Fibroblast of skin of right quadriceps (primary cell): ENCODE measurements at places on chromosomes 12 and 14.

DNA sequence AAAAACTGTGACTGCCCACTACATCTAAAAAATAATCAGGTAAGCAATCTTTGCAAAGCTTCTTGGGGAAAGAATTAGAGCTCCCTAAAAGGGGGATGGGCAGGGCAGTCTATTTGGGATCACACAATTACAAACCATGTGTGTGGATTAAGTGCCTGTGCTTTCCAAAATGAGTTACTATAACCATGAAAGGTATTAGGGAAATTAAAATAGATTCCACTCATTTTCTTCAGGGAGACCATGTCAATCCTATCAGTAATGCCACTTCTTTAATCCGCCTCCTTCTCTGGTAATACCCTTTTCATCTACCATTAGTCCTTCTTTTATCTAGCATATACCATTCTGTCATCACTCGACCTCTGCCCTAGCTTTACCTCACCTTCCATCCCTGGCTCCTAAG is 53.7 kb downstream of the PAWR start:
- DNase-seq: no peak

GRCh38 chr12:72465940-72466630 is 193.9 kb downstream of the TRHDE start:
- DNase-seq: no peak

- peak; percentile 65 for DNase-seq
Measured at GRCh38 chr12:60194678-60195077, 598.8 kb downstream of the SLC16A7 start.

GRCh38 chr14:80606347-80606772 is 335.2 kb downstream of the CEP128 start:
- no peak for DNase-seq

- DNase-seq: peak; percentile 8
Measured at GRCh38 chr12:97148941-97149559, 242.0 kb downstream of the NEDD1 start.

DNA sequence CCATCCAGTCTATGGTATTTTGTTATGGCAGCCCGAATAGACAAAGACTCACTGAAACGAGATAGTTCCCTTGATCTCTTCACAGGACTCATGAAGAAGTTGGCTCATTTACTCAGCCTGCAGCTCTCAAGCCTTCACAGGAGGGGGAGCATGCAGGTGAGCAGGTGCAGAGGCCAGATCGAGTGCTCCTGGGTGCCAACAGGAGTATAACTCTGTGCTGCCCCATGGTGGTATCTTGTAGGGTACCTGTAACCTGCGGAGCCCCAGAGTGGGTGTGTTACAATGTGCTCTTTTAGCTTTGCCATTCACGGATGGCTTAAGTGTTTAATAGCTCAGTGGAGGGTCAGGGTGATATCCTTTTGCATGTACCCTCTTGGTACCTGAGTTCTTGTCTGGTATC is 159.5 kb downstream of the METTL25 start:
- DNase-seq: no peak

GRCh38 chr14:99729991-99730875 is 46.1 kb downstream of the CYP46A1 start:
- DNase-seq: peak; percentile 25

DNA sequence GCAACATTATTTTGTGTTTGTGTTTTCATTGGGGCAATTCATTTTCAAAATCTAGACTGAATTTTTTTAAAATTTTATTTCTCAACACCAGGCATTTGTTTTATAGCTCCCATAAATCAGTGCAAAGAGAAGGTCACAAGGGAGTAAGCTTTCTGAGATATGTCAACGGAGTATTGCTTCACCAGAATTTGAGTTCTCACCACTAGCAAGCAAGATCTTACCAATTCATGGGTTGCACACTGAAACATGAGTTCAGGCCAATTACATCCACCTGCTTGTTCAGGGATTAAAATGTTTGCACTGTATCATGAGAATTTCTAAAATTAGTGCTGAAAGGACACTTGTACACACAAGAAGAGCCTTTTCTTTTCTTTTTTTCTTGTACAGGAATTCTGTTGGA is 121.9 kb downstream of the CAND1 start:
- DNase-seq: no peak
